Right ventricle myocardium superior (tissue), 1 donor: ENCODE measurements at places on chromosomes 6 and 20. TPM values are rescaled to one million over a fixed set of nuclear protein-coding genes. Genes with fewer than 3 reads are reported as not detected.

The HTR1B gene
- total RNA-seq, result not detected

The ANKRD6 gene
- 15.0 TPM for total RNA-seq

The DEFB132 gene
- total RNA-seq, result not detected

The TSHZ2 gene
- total RNA-seq, result 4.9 TPM

The CST5 gene
- total RNA-seq, result not detected

The FAM217A gene
- not detected for total RNA-seq

The PGBD1 gene
- total RNA-seq, result 2.3 TPM

The FOXC1 gene
- total RNA-seq, result 3.5 TPM

The TLDC2 gene
- not detected for total RNA-seq

The PRRT1 gene
- 0.51 TPM for total RNA-seq

The GTSF1L gene
- not detected for total RNA-seq

The NKAIN2 gene
- total RNA-seq, result 0.22 TPM

The ADGRG6 gene
- total RNA-seq, result 3.2 TPM

The ADTRP gene
- total RNA-seq, result not detected

The ANKRD66 gene
- not detected for total RNA-seq

The EMILIN3 gene
- 5.6 TPM for total RNA-seq

The RSPO3 gene
- 0.67 TPM for total RNA-seq

The C6orf141 gene
- not detected for total RNA-seq
